ENCODE measurements at places on chromosomes 3 and 15. TPM values are rescaled to one million over a fixed set of nuclear protein-coding genes. Genes with fewer than 3 reads are reported as not detected.

MYZAP gene
- 17.5 TPM for polyA plus RNA-seq

IGSF10 gene
- 1.7 TPM for polyA plus RNA-seq

SELENOT gene
- polyA plus RNA-seq: 79.3 TPM

NRROS gene
- polyA plus RNA-seq: 2.1 TPM

LRRIQ4 gene
- 0.07 TPM for polyA plus RNA-seq

GJD2 gene
- 0.09 TPM for polyA plus RNA-seq

SPSB4 gene
- polyA plus RNA-seq: 2.2 TPM

NUDT16 gene
- polyA plus RNA-seq: 33.0 TPM

OR5K1 gene
- 0.03 TPM for polyA plus RNA-seq

SEMA3G gene
- polyA plus RNA-seq: 2.9 TPM

NR1I2 gene
- polyA plus RNA-seq: 89.1 TPM

JAGN1 gene
- polyA plus RNA-seq: 49.5 TPM

GOLGA8J gene
- polyA plus RNA-seq: 0.19 TPM

LMCD1 gene
- 14.4 TPM for polyA plus RNA-seq

C3orf22 gene
- 0.63 TPM for polyA plus RNA-seq

TBC1D21 gene
- not detected for polyA plus RNA-seq

CD200 gene
- polyA plus RNA-seq: 21.8 TPM

EPHA3 gene
- polyA plus RNA-seq: 3.0 TPM

LYZL4 gene
- polyA plus RNA-seq: not detected

TGM5 gene
- polyA plus RNA-seq: 0.03 TPM

GPD1L gene
- polyA plus RNA-seq: 17.5 TPM

SAMMSON gene
- polyA plus RNA-seq: 0.09 TPM

REC114 gene
- 0.15 TPM for polyA plus RNA-seq

FANCI gene
- 20.3 TPM for polyA plus RNA-seq

CYP1A2 gene
- polyA plus RNA-seq: not detected

WHAMM gene
- 12.8 TPM for polyA plus RNA-seq

NR2E3 gene
- polyA plus RNA-seq: 0.54 TPM

ANKRD63 gene
- polyA plus RNA-seq: 0.16 TPM

ABTB1 gene
- 17.0 TPM for polyA plus RNA-seq

AEN gene
- polyA plus RNA-seq: 8.2 TPM

ZKSCAN7 gene
- polyA plus RNA-seq: 8.4 TPM

ARL8B gene
- polyA plus RNA-seq: 68.0 TPM

PRR20G gene
- not detected for polyA plus RNA-seq
